Esophagus squamous epithelium (tissue), 5 donors: ENCODE measurements at places on chromosomes 4 and X.

DNA sequence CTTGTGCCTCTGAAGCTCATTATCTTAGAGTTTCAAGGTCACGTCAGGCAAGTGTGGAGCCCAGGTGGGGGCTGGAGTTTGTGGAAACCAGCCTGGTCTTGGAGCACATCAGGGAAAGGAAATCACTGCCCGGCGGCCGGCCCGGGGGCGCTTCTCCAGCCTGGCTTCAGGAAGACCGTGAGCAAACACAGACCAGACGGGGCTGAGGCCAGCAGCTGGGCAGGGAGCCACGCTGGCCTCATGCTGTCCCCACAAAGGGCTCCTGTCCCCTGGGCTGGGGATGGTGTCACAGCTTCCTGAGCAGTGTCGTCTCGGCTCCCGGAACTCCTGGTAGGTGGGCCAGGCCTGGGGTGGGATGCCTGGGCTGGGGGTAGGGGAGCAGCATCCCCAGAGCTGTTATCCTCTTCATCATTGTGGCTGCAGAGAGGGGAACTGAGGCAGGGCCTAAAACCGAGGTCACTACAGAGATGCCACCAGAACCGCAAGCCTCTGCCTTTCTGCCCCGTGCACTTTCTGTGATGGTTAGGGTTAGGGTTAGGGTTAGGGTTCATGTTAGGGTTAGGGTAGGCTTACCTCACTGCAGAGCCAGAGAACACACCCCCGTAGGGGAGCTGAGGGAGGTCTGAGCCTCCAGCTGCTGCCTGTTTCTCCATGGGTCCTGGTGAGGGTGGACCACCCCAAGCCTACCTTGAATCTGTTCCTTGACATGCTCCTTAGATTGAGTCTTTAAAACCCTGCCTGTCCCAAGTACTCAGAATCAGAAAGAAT lies 77.5 kb downstream of the HTRA3 start:
- DNase-seq = no peak
- H3K4me3 ChIP-seq = no peak overlapping the region
- peaks cover 3% of the 10 kb centered on the region for H3K4me1 ChIP-seq
- no peak overlapping the region for H3K27ac ChIP-seq
- no peaks in the 10 kb centered on the region for H3K27me3 ChIP-seq

- no peak for DNase-seq
- H3K36me3 ChIP-seq = no peaks in the 10 kb centered on the region
- H3K4me3 ChIP-seq = peak overlapping the region; percentile 68
- no peaks in the 10 kb centered on the region for H3K27me3 ChIP-seq
Observed at GRCh38 chrX:71253253-71254091, 468 bp downstream of the ZMYM3 start.

DNA sequence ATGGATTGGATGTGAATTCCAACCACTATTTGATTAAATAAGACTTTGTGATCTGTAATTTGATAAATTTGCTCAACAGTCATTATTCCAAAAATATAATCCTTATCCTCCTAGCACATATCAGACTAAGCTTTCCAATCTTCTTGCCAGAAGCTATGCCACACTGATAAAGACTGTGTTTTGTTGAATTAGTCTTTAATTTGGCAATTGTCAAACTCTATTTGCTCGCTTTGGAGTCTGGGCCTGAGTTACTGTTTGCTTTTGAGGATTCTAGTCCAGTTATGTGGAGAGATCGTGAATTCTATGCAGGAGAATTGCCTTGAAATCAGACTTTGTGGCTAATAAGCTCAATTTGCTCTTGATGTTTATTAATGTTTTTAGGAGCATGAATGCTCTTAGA lies 10.9 kb upstream of the RNF150 start:
- no peak for DNase-seq
- H3K36me3 ChIP-seq = no peaks in the 10 kb centered on the region
- H3K27ac ChIP-seq = no peak overlapping the region
- no peak overlapping the region for H3K4me3 ChIP-seq
- peaks cover 6% of the 10 kb centered on the region for H3K27me3 ChIP-seq

GRCh38 chr4:38179690-38180377 lies 219.6 kb downstream of the PTTG2 start:
- no peaks in the 10 kb centered on the region for H3K36me3 ChIP-seq
- DNase-seq = no peak
- no peaks in the 10 kb centered on the region for H3K27me3 ChIP-seq
- H3K4me3 ChIP-seq = no peak overlapping the region
- peaks cover 13% of the 10 kb centered on the region for H3K4me1 ChIP-seq
- peak overlapping the region; percentile 72 for H3K27ac ChIP-seq

DNA sequence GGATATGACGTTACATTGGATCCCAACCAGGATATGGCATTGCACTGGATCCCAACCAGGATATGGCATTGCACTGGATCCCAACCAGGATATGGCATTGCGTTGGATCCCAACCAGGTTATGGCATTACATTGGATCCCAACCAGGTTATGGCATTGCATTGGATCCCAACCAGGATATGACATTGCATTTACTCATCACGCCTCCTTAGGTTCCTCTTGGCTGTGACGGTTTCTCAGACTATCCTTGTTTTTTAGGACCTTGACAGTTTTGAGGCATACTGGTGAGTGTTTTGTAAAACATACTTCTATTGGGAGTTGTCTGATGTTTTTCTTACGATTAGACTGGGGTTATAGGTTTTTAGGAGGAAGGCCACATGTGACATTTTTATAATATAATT lies 5.4 kb upstream of the ACSL1 start:
- H3K36me3 ChIP-seq = no peaks in the 10 kb centered on the region
- H3K27ac ChIP-seq = no peak overlapping the region
- DNase-seq = no peak
- H3K4me3 ChIP-seq = no peak overlapping the region

GRCh38 chr4:101264993-101265815 lies 82.1 kb downstream of the PPP3CA start:
- H3K36me3 ChIP-seq = no peaks in the 10 kb centered on the region
- H3K4me1 ChIP-seq = peaks cover 8% of the 10 kb centered on the region
- no peaks in the 10 kb centered on the region for H3K27me3 ChIP-seq
- no peak overlapping the region for H3K27ac ChIP-seq
- no peak overlapping the region for H3K4me3 ChIP-seq

DNA sequence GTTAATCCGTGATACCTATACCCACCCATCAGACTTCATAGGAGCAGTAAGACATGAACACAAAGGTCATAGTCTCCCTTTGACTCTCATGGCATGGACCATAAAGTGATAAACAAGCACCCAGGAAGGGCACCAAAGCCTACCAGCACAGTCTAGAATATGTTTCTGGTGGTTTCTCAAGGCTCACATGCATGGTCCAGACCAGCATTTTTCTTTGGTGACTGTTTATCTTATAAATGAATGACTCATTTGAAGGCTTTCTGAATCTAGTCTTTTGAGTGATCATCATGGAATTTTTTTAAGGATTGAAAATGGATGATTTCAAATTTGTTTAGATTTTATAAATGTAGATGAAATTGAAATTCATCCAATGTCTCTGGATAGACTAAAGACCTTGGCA lies 32.0 kb upstream of the AMELX start:
- no peaks in the 10 kb centered on the region for H3K4me1 ChIP-seq
- H3K36me3 ChIP-seq = no peaks in the 10 kb centered on the region
- no peak overlapping the region for H3K4me3 ChIP-seq
- no peak overlapping the region for H3K27ac ChIP-seq
- no peak for DNase-seq

- H3K27ac ChIP-seq = no peak overlapping the region
- H3K27me3 ChIP-seq = no peaks in the 10 kb centered on the region
- DNase-seq = no peak
- H3K36me3 ChIP-seq = no peaks in the 10 kb centered on the region
- H3K4me1 ChIP-seq = peaks cover 3% of the 10 kb centered on the region
Observed at GRCh38 chr4:145782756-145783155, 102.8 kb downstream of the C4orf51 start.

DNA sequence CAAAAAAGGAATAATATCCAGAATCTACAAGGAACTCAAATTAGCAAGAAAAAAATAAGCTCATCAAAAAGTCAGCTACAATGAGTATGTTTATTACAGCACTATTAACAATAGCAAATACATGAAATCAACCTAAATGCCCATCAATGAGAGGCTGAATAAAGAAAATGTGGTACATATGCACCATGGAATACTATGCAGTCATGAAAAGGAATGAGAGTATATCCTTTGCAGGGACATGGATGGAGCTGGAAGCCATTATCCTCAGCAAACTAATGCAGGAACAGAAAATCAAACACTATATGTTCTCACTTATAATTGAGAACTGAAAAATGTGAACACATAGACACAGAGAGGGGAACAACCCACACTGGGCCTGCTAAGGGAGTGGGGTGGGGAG lies 178.4 kb upstream of the IRS4 start:
- H3K36me3 ChIP-seq = no peaks in the 10 kb centered on the region
- no peak overlapping the region for H3K27ac ChIP-seq
- no peak for DNase-seq
- H3K4me1 ChIP-seq = no peaks in the 10 kb centered on the region
- peaks cover 5% of the 10 kb centered on the region for H3K27me3 ChIP-seq

DNA sequence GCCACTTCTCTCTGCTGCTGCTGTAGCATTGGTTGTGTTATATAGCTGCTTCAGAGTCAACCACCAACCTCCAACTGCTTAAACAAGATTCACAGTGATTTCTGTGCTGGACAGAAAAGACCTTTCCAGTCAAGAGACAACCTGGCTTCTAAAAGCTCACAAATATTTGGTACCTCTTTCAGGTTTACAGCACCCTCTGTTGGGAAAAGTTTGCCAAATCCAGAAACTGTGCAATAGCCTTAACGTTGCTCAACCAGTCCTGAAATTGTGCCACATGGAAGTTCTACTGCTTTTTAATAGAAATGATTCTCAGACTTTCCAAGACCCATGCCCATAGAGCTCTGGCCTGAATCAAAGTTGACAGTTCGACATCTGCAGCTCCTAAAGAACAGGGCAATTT lies 842.1 kb upstream of the HTR2C start:
- H3K36me3 ChIP-seq = no peaks in the 10 kb centered on the region
- H3K27ac ChIP-seq = no peak overlapping the region
- DNase-seq = no peak
- H3K4me1 ChIP-seq = no peaks in the 10 kb centered on the region
- H3K27me3 ChIP-seq = no peaks in the 10 kb centered on the region

GRCh38 chr4:89834486-89835209 lies 2.3 kb downstream of the SNCA start:
- H3K27me3 ChIP-seq = peaks cover 2% of the 10 kb centered on the region
- DNase-seq = no peak
- no peak overlapping the region for H3K4me3 ChIP-seq
- no peak overlapping the region for H3K27ac ChIP-seq
- H3K36me3 ChIP-seq = no peaks in the 10 kb centered on the region

DNA sequence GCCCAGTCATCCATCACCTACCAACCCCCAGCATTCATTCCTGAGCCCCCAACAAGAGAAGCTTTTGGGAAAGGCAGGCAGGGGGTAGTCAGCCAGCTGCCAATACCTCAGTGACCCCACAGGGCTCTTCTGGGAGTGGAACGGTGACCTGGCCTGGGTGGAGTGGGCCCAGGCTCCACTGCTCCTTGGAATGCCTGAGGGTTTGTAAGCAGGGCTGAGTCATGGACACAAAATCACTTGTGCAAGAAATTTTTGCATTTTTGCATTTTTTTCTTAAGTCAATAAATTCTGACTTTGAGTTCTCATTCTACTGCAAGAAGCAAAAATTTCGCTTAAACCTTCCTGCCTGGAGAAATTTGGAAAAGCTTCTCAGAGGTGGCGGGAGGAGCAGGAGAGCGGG lies 18.5 kb downstream of the SORCS2 start:
- H3K4me1 ChIP-seq = peaks cover 26% of the 10 kb centered on the region
- H3K36me3 ChIP-seq = no peaks in the 10 kb centered on the region
- no peaks in the 10 kb centered on the region for H3K27me3 ChIP-seq
- no peak overlapping the region for H3K4me3 ChIP-seq

- no peaks in the 10 kb centered on the region for H3K27me3 ChIP-seq
- no peaks in the 10 kb centered on the region for H3K4me1 ChIP-seq
- DNase-seq = no peak
- H3K4me3 ChIP-seq = no peak overlapping the region
Observed at GRCh38 chr4:25440478-25441030, 63.5 kb downstream of the ANAPC4 start.

GRCh38 chr4:2839060-2839459 lies 4.6 kb upstream of the ADD1 start:
- peaks cover 22% of the 10 kb centered on the region for H3K4me1 ChIP-seq
- no peaks in the 10 kb centered on the region for H3K27me3 ChIP-seq
- H3K36me3 ChIP-seq = peaks cover 27% of the 10 kb centered on the region
- H3K4me3 ChIP-seq = no peak overlapping the region
- no peak overlapping the region for H3K27ac ChIP-seq

GRCh38 chr4:133855001-133855400 lies 346.6 kb downstream of the PABPC4L start:
- H3K27ac ChIP-seq = no peak overlapping the region
- no peak overlapping the region for H3K4me3 ChIP-seq
- no peaks in the 10 kb centered on the region for H3K27me3 ChIP-seq
- no peak for DNase-seq

DNA sequence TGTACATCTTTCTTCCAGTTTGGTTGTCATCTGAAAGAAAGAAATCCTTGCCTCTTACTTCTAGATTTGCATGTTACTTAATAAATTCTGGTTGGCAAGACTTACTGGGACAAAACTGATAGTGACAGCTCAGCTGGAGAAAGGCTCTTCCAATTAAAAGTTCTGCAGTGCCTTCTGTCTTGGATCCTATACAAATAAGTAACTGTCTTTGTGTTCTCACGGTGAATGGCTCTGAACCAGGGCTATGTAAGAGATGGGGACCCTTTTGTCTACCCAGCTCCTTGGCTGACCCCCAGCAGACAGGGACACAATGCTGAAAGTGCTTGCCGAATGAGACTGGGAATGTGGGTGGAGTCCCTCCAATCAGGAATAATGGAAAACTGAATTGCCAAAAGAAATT lies 89.5 kb downstream of the AASDH start:
- DNase-seq = no peak
- H3K4me3 ChIP-seq = no peak overlapping the region
- H3K36me3 ChIP-seq = no peaks in the 10 kb centered on the region
- H3K27me3 ChIP-seq = no peaks in the 10 kb centered on the region
- no peak overlapping the region for H3K27ac ChIP-seq

GRCh38 chrX:70995338-70995737 lies 64.4 kb upstream of the SLC7A3 start:
- no peak overlapping the region for H3K4me3 ChIP-seq
- no peak overlapping the region for H3K27ac ChIP-seq
- H3K27me3 ChIP-seq = no peaks in the 10 kb centered on the region
- H3K36me3 ChIP-seq = no peaks in the 10 kb centered on the region
- no peaks in the 10 kb centered on the region for H3K4me1 ChIP-seq

DNA sequence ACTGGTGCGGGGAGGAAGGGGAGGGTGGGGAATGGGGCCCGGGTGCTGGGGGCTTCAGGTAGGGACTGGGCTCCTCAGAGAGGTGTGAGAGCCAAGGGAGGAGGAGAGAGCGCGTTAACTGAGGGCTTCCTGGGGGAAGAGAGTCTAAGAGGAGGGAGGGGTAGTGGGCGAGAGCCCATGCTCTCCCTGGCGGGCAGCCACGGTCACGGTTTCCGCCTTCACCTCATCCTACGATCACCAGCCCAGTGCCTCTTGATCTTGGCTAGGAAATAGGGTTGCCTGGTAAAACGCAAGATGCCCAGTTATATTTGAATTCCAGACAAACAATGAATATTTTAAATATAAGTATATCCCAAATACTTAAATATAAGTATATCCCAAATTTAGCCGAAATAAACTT lies 60.8 kb upstream of the GRPEL1 start:
- no peak for DNase-seq
- H3K4me3 ChIP-seq = no peak overlapping the region
